ENCODE measurements at places on chromosomes 4 and X.

GRCh38 chr4:137129441-137129840 is 402.9 kb downstream of the PCDH18 start:
- DNase-seq: no peak

- no peak for DNase-seq
Observed at GRCh38 chr4:1082215-1083182, 30.9 kb downstream of the RNF212 start.

GRCh38 chrX:64739792-64740378 is 236.4 kb downstream of the ZC4H2 start:
- no peak for DNase-seq

DNA sequence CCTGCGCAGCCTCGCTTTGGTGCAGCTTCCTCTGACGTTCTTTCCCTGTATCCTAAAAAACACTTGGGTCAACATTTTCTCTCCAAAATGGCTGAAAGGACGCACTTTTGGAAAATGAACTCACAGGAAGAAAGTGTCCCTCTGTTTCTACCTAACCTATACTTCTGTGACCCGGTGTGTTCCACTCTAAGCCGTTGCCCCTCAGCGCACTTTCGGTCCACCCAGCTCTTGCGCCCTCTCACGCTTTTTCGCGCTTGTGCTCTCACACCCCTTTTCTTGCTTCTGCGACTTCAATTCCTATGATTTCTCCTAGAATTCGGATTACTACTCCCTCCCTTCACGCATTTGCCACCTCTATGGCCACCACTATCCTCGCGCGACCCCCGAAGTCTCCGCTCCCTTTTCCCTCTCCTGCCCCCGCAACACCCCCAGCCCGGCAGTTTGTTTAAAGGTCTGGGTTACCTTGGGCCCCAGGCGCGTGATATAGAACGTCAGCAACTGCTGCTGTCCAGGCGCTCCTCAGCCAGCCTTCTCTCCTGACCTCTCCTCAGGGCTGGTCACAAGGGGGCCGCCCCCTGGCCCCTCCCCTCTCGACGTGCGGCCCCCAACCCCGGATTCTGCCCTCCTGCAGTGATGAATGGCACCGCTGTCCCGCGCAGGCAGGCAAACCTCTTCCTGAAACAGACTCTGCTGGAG is at the start of gene USP51:
Gene USP51, minus strand, starts transcription at position 535 of the 696 bp plus-strand sequence. CDS start 909 bp downstream, outside the sequence.
- DNase-seq: no peak

DNA sequence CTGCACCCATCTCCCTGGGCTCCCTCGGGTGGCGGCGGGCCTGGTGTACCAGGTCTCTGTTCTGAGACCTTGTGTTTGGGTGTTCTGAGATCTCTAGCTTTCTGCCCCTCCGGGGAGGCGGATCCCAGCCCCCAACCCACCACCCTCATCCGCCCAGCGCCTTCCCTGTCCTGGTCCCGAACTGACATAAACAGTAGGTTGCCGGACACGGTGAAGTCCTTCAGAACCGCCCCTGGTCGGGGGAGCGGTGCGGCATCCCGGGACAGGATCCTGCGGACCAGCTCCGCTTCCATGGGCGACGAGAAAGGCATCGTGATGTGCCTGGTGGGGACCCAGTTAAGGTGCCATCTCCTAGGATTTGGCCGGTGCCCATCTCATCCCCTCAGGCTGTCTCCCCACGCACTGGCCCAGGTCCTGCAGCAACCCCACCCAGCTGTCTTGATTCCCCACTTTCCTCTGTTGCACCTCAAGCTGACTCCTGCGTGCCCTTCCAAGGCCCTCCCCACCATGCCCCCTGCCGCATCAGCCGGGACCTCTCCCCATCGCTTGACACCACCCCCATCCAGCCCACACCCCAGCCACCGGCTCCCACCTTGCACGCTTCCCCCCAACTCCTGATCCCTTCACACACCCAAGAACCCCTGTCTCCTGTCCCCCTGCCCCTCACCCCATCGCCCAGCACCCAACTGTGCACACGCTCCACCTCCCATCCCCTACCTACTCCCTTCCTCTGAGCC is 900 bp downstream of the CTAG2 start:
- no peak for DNase-seq

DNA sequence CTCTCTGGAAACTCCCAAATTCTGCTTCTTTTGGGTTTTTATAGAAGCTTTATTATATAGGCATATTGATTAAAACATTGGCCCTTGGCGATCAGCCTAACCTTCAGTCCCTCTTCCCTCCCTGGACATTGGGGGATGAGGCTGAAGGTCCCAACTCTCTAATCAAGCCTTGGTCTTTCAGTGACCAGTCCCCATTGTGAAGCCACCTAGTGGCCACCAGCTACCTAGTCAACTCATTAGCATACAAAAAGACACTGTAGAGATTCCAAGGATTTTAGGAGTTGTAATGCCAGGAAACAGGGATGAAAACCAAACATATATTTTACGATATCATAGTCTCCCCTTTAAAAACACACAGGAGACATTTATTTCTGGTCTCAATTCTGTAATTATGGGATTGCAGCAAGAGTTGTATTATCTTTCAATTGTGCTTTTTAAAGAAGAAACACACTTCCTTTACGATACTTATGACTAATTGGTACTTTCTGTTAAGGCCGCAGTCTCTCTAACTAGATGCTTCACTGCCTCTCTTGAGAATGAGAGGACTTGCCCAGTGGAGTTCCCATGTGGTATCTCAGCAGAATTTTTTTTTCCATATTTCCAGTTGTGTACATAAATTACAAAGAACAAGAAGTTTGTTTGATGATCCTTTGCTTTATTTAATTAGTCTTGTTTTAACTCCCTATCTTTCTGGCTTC is 58.2 kb downstream of the WDR17 start:
- no peak for DNase-seq

DNA sequence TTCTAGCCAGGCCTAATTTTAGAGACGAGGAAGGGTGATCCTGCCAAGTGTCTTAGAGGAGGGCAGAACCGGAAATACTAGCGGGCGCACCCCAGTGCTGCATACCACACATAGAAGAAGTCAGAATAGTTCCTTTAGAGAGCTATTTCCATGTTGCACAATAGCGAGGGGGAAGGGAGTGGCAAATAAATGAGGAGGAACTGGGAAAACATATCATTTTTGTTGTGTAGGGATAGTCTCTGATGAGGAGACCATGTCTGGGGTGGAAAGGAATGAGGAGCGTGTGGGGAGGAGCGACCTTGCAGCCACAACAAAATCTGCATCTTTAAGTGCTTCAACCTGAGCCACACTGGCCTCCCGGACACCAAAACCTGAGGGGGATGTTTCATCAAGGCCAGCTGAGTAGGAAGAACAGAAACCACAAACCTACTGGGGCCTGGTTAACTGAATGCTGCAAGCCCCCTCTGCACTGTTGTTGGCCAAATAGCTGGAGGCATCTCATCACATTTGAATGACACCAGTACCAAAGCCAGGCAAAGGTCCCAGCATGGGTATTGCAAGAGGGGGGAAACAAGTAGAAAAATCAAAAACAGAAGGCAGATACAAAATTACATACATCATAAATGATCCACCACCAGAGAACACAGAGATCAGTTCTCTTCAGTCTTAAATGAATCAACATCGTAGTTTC is 26.7 kb upstream of the C1QTNF7 start:
- no peak for DNase-seq

- no peak for DNase-seq
Observed at GRCh38 chr4:22634541-22635181, 58.1 kb upstream of the GBA3 start.

DNA sequence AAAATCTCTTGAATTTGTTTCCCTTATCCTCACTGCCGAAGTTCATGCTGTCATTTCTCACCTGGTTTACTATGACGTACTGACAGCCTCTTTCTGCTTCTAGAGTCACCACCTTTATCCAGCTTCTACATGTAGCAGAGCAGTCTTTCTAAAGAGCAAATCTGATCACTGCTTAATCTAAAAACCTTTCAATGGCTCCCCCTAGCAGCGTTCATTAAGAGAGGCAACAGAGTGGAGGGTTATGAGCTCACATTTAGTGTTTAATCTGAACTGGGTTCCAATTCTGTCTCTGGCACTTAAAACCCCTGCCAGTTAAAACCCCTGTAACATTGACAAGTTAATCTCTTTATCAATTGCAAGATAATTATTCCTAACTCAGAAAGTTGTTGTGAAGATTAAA is 4.4 kb downstream of the RBPJ start:
- no peak for DNase-seq

GRCh38 chr4:156111686-156112085 is 158.0 kb upstream of the CTSO start:
- DNase-seq: no peak

DNA sequence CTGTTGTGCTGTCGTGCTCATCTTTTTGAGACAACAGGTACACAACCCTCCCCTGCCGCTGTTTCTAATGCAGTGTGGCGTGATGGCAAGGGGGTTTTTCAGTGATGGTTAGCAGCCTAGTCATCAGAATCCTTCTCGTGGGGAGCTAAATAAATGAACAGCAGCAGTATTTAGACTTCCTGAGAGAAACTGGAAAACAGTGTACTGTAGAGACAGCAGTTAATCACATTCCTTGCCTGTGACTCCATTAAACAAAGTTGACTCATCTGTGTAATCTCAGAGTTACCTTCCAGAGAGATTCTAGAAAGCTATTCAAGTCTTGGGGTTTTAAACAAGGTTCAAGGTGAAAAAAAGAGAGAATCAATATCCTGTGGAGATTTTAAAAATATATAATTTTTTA is 1753.2 kb upstream of the PCDH7 start:
- no peak for DNase-seq

DNA sequence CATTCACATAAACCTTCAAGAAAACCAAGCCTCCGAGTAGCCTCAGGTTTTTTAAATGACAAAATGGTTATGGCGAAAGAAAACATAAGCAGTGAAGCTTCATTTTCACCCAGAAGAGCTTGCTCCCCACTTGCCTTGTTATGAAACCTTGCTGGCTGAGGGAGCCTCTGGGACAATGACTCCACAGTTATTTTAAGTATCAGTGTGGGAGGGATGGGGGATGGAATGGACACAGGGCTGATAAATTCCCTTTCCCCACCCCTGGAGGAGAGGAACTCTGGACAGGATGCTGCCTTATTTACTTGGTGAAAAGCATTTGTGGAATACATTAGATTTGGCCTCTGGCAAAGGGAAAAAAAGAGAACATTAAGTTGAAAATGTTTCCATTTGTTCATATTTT is 220.7 kb upstream of the CNKSR2 start:
- no peak for DNase-seq

DNA sequence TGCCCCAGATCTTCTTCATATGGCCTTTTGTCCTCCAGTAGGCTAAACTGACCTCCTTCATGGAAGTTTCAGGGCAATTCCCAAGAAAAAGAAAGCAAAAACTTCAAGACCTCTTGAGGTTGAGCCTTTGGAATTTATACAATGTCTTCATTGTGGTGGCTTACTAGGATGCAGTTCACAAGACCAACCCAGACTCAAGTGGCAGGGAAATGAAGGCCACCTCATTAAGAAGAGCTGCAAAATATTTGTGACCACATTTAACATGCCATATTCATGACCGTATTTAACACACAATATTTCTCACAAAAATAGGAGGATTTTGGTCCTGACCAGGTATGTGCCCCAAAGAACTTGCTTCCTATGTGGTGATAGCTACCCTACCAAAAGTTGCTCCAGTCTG is 605.5 kb upstream of the PITX2 start:
- DNase-seq: no peak

DNA sequence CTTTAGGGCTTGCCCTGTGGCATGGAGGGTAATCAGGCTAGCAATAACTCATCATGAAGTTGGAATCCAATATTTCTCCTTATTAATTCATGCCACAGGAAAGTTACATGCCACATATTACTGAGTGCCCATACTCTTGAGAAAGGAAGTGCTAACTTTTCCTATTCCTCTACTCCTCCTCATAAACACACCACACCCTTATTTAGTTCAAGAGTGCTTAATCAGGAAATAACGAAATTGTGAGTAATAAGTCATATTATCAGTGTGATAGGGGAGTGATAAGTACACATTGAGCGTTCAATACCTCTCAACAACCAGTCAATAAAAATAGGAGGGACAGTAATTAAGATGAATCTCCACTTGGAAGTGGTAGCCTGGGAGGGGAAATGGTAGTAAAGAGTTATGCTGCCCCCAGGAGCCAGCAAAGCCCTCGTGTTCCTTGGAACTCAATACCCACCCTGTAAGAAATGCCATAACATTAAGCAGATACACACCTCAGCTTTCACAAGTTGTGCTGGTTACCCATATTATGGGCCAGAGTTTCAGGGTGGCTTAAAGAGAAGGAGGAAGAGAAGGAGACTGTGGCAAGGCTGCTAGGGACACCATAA is 410.0 kb upstream of the NR3C2 start:
- DNase-seq: no peak

- no peak for DNase-seq
Observed at GRCh38 chrX:1400049-1400448, 8.1 kb upstream of the SLC25A6 start.

- no peak for DNase-seq
Observed at GRCh38 chr4:121308828-121309227, 72.0 kb downstream of the QRFPR start.

GRCh38 chr4:42302348-42302747 is 94.9 kb upstream of the SHISA3 start:
- no peak for DNase-seq

DNA sequence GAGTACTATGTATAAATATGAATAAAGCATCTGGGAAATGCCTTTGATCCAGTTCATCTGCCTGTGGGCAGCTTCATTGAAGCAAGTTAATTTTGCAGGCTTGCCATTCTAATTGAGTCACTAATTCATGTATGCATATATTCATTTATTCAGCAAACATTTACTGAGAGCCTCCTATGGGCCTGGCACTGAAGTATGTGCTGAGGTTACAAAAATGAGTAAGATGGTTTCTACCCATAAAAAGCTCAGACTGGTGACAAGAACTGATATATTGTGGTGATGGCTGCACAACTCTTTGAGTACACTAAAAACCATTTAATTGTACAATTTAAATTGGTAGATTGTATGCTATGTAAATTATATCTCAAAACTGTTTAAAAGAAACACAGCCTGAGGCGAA is 1.1 kb upstream of the MRPL1 start:
- no peak for DNase-seq

DNA sequence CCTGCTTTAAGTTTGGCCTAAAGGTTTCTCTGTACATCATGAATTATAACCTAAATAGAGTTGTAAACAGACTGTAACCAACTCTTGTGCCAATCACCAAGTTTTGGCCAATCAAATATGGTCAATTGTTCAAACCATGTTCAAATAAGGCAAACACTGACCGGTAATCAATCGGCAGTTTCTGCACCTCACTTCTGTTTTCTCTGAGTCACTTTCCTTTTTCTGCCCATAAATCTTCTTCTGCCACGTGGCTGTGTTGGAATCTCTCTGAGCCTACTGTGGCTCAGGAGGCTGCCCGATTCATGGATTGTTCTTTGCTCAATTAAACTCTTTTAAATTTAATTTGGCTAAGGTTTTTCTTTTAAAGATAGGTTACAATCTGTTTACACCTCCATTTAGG is 16.5 kb upstream of the ENPP6 start:
- DNase-seq: no peak

DNA sequence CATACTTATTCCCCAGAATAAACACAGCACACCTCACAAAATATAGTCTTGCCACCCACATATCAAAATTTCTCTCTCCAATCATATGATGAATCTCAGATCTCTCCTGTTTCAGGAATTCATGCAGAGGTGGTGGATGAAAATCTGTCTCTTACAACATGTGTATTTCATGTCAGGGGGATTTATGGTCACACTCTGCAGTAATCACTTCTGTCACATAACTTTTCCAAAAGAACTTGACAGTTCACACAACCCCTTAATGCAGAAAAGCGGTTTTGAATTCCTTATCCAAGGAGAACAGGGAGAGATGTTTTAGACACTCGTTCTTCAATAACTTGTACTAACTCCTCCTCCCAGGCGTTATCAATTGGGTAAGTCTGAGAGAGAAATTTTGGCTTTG is 180.5 kb upstream of the ETNPPL start:
- no peak for DNase-seq

GRCh38 chrX:118569676-118570075 is 74.1 kb downstream of the DOCK11 start:
- no peak for DNase-seq

Data from stimulated activated CD8-positive, alpha-beta memory T cell treated with anti-CD3 and anti-CD28 coated beads, Interleukin-4, amount 100 ng/mL, for 4 hours (primary cell).